ENCODE measurements at places on chromosomes 12 and 14. TPM values are rescaled to one million over a fixed set of nuclear protein-coding genes. Genes with fewer than 3 reads are reported as not detected.

PTPRB gene
- not detected for total RNA-seq

GON7 gene
- total RNA-seq: 27.8 TPM

DNA sequence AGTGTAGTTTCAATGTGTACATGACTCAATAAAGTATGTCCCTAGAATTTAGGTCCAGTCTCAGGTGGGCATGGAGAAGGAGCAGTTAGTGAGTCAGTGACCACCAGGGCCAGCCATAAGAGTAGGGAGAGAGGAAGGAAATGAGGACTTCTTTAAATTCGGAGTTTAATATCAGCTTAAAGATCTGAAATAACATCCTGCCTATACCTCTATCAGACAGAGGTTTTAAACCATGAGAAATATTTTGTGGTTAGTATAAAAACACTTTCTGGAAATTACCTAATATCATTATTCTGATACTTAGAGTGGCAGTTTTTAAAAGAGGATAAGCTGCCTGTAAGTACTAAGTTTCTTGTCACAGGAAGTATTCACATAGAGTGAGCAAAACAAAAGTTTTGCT, 61.7 kb upstream of the ST8SIA1 start:
- no peaks in the 10 kb centered on the region for H3K27me3 ChIP-seq
- peak overlapping the region; percentile 28 for H3K4me3 ChIP-seq
- H3K36me3 ChIP-seq: no peaks in the 10 kb centered on the region
- H3K4me1 ChIP-seq: peaks cover 33% of the 10 kb centered on the region

- no peak overlapping the region for H3K27ac ChIP-seq
- no peak overlapping the region for H3K4me3 ChIP-seq
- peak; percentile 57 for DNase-seq
- H3K4me1 ChIP-seq: peaks cover 18% of the 10 kb centered on the region
- H3K36me3 ChIP-seq: peaks cover 41% of the 10 kb centered on the region
These were observed 14.5 kb downstream of the OAS2 start for GRCh38 chr12:112992541-112993398.

PLEKHG7 gene
- total RNA-seq: not detected

GRCh38 chr12:2151391-2151790, 98.6 kb downstream of the CACNA1C start:
- H3K4me1 ChIP-seq: peaks cover 10% of the 10 kb centered on the region
- H3K27me3 ChIP-seq: peaks cover 32% of the 10 kb centered on the region
- H3K27ac ChIP-seq: no peak overlapping the region

RNF212B gene
- total RNA-seq: not detected

GRCh38 chr12:50246873-50247612, 36.3 kb downstream of the LIMA1 start:
- peaks cover 91% of the 10 kb centered on the region for H3K4me1 ChIP-seq
- peak overlapping the region; percentile 87 for H3K4me3 ChIP-seq
- peaks cover 17% of the 10 kb centered on the region for H3K36me3 ChIP-seq
- no peaks in the 10 kb centered on the region for H3K27me3 ChIP-seq
- peak overlapping the region; percentile 69 for H3K27ac ChIP-seq

TMEM179 gene
- total RNA-seq: not detected

NXPH4 gene
- total RNA-seq: 2.3 TPM

GRCh38 chr12:112422531-112422930, 3.8 kb downstream of the PTPN11 start:
- peaks cover 53% of the 10 kb centered on the region for H3K4me1 ChIP-seq
- H3K27ac ChIP-seq: no peak overlapping the region
- H3K4me3 ChIP-seq: no peak overlapping the region
- no peaks in the 10 kb centered on the region for H3K27me3 ChIP-seq
- DNase-seq: no peak

- H3K27me3 ChIP-seq: no peaks in the 10 kb centered on the region
- peaks cover 23% of the 10 kb centered on the region for H3K4me1 ChIP-seq
- no peak overlapping the region for H3K4me3 ChIP-seq
These were observed 47.2 kb downstream of the CCDC91 start for GRCh38 chr12:28237423-28237822.

DNA sequence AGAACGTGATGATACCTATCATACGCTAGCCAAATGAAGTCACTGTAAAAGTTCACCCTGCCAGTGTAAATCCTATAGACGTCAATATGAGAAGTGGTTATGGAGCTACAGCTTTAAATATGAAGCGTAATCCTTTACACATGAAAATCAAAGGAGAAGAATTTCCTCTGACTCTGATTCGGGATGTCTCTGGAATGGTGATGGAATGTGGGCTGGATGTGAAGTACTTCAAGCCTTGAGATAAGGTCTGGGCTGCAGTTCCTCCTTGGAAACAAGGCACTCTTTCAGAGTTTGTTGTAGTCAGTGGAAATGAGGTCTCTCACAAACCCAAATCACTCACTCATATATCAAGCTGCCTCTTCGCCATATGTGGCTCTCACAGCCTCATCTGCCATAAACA, 53.1 kb upstream of the NAP1L1 start:
- peaks cover 7% of the 10 kb centered on the region for H3K36me3 ChIP-seq
- no peak for DNase-seq
- no peak overlapping the region for H3K27ac ChIP-seq
- H3K4me1 ChIP-seq: no peaks in the 10 kb centered on the region
- H3K4me3 ChIP-seq: no peak overlapping the region
- H3K27me3 ChIP-seq: peaks cover 6% of the 10 kb centered on the region
